Keratinocyte (primary cell): ENCODE measurements at places on chromosomes 5 and 9. TPM values are rescaled to one million over a fixed set of nuclear protein-coding genes. Genes with fewer than 3 reads are reported as not detected.

GRCh38 chr9:122394265-122395125 lies 23.7 kb downstream of the PTGS1 start:
- DNase-seq, result no peak

- DNase-seq, result no peak
Measured at GRCh38 chr9:71676460-71676859, 91.9 kb downstream of the CEMIP2 start.

GRCh38 chr5:112436144-112436543 lies 17.1 kb upstream of the EPB41L4A start:
- DNase-seq, result no peak

Gene NDUFA8
- polyA plus RNA-seq, result 87.9 to 105 TPM (median 90.9 TPM) in 3 replicates

DNA sequence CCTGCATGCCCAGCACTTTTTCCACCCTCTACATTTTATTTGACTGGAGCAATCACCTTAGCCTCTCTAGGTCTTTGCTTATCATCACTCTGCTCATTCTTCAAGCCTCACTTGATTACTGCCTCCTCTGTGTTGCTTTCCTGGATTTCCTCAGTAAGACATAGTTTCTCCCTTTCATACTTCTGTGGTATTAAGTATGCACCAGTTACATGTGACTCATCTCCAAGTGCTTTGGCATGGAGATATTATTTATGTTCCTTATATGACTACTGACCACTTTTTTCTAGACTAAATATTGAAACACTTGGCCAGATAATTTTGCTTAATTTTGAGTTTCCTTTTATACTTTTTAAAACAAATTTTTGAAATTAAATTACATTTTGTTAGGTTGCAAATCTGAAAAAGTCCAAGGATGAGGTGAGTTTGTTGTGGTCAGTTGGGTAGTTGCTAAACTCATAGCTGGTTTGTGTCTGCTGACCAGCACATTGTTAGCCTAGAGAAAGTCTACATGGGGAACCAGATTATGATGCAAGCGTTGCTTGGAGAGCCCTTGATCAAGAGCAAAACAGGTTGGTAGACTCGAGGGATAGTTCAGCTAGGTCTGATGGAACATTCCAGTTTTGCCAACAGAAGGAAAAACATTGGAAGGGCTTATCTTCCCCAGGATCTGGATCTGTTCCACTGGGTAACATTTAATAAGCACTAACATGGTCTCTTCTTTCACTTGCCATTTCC lies 140.2 kb downstream of the TMC1 start:
- DNase-seq, result no peak

Gene PPP2R2B
- polyA plus RNA-seq, result 0.33 to 0.42 TPM (median 0.33 TPM) in 3 replicates

DNA sequence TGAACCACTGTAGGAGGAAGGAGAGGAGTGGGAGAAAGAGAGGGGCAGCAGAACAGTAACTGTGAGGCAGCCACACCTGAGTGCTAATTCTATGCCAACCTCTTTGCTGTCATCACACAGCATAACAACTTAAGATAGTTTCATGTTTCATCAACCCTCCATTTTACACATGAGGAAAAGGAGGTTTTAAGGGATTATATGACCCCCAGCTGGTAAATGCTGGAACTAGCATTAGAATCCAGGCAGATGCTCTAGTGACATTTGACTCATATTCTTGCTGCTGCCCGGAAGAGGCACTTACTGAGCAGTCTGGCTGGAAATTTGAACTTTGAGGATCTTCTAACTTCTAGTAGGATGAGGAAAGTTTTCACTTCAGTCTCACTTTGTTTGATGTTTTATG lies 24.1 kb upstream of the VLDLR start:
- no peak for DNase-seq

Gene LRRC70
- 0.21 to 0.34 TPM (median 0.22 TPM) in 3 replicates for polyA plus RNA-seq

DNA sequence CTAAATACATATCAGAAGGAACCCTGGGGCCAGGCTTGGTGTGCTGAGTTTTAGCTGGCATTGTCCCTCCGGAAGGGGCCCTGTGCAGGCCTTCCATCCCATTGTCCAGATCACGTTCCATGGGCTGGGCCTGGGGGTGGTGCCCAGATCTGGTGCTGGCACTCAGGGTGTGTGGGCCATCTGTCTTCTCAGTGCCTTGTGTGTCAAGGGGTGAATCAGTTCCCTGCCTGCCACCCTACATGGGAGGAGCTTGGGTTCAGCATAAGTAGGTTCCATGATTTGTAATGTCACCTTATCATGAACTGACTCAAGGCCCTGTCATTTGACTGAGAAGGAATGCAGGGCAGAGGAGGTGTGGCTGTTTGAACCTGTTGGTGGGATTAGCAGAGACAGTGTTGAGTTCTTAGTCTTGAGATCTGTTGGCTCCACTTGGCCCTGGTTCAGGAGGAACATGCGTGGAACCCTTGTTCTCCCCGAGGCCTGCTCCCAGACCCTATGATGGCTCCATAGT lies 176.8 kb downstream of the MACROH2A1 start:
- no peak for DNase-seq

Gene HTR1A
- polyA plus RNA-seq, result not detected in 3 replicates

Gene CCNO
- 0.42 to 0.94 TPM (median 0.48 TPM) in 3 replicates for polyA plus RNA-seq

Gene MSANTD3
- 23.3 to 66.2 TPM (median 50.7 TPM) in 3 replicates for polyA plus RNA-seq

Gene C8G
- 0.24 to 0.72 TPM (median 0.32 TPM) in 3 replicates for polyA plus RNA-seq

Gene MEF2C
- 0.07 to 0.13 TPM (median 0.10 TPM) in 3 replicates for polyA plus RNA-seq

Gene CTNND2
- not detected in 3 replicates for polyA plus RNA-seq

Gene NR2F1
- 0.03 TPM in 1 of 3 replicates, not detected in the others for polyA plus RNA-seq

Gene CLIC3
- 5.5 to 36.0 TPM (median 9.4 TPM) in 3 replicates for polyA plus RNA-seq

DNA sequence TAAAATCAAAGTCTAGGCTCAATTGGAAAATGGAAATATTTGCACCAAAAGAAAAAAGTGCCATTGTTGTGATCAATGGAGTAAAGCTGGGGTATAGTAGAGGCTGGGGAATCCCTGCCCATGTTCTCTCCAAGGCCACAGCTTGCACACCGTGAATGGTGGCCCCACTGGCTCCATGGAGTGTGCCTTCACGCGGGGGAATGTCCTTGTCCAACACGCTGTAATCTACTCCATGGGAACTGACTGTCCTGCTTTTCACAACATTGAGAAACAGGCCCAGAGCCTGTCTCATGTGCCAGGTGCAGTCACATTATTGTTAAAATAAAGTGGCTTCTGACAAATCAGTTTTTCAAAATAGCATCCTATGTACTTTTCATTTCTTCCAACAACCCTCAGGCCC lies 33.1 kb upstream of the ITGA2 start:
- DNase-seq, result no peak

- no peak for DNase-seq
Measured at GRCh38 chr5:98360548-98360947, 412.9 kb upstream of the RGMB start.

Gene GFI1B
- polyA plus RNA-seq, result not detected in 3 replicates

GRCh38 chr9:38022203-38022895 lies 46.7 kb downstream of the SHB start:
- no peak for DNase-seq

GRCh38 chr9:125896404-125896803 lies 149.2 kb downstream of the PBX3 start:
- no peak for DNase-seq

Gene ACTBL2
- 0.35 to 2.7 TPM (median 0.68 TPM) in 3 replicates for polyA plus RNA-seq

Gene RFX3
- 1.2 to 2.5 TPM (median 1.8 TPM) in 3 replicates for polyA plus RNA-seq

GRCh38 chr5:68274847-68275651 lies 59.5 kb downstream of the PIK3R1 start:
- no peak for DNase-seq

GRCh38 chr5:150645070-150645700 lies 4.7 kb downstream of the SYNPO start:
- no peak for DNase-seq

DNA sequence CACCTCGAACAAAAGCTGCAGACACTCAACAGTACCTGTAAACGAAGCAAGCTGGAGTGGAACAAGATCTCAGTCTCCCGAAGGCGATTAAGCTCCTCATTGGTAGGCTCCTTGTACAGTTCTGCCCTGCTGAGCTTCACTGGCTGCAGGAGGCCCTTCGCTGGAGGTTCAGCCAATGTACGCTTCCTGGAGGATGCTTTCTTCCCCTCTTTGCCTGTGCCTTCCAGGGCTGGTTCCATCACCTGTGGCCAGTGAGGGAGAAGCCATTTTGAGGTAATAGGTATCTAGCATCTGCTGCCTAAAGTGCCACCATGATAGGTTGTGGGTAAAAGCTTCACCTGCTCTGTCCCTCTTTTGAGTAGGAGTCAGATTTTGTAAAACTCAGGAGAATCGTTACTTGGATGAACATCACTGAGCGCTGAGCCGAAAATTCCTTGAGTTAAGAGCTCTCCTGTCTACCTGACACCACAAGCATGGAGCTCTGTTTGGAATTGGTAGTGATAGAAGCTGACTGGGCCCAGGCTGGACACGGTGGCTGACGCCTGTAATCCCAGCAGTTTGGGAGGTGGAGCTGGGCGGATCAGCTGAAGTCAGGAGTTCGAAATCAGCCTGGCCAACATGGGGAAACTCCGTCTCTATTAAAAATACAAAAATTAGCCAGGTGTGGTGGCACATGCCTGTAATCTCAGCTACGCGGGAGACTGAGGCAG lies 1.4 kb downstream of the NOL6 start:
- no peak for DNase-seq

DNA sequence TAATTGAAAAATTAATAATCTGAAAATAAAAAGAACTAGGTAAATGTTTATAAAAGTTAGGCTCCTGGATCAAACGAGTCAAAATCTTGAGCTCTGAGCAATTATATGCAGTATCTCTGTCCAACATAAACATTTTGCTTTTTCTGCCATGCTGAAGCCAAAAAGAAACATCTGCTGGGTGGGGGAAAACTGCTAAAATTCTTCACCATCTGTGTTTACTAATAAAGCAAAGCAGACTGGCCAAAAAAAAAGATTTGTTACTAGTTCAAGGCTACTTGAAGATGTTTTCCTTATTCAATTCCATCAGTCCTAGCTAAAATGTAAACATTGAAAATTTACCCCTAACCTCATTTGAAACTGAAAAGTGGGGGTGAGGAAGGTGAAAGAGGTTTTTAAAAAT lies 29.7 kb downstream of the GTF3C4 start:
- DNase-seq, result no peak

DNA sequence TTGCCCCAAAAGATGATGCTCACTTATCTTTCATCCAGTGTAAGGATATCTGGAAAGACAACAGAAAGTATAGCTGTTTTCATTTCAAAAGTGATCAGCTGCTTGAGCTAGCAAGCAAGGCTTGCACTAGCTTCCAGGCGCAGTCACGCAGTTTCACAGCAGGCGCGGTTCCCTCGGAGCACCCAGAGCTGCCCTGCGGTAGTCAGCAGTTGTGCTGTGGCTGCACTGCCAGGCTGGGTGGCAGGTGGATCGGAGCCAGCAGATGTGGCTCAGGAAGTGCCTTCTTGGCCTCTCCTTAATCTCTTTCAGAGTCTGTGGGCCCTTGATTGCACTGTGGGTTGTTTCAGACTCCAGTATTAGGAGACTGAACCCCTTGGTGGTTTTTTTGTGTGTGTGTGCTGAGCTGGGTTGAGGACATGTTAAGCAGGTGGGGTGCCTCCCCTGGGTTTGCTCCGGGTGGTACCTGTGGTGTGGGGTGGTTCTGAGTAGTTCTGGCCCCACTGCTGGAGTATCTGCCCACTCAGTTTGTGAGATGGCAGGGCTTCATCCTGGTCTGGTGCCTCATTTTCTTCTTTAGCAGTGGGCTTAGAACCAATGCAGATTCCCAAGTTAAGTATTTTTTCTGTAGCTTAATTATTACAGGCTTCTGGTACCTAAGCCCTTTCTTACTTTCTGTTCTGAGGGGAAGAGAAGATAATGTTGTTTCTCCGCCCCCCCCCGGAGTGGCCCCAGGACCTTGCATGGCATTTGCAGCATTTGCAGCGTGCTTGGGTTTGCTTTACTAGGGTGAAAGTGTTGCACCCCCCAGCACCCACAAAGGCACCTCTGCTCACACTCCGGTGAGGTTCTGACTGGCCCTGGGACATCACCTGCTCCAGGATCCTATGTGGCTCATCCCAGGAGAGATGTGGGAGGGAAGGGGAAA lies 16.4 kb downstream of the TENT4A start:
- DNase-seq, result no peak
